Mucosa of gallbladder (tissue), 1 donor: ENCODE measurements at places on chromosomes 6 and 20.

- DNase-seq = no peak
Measured at GRCh38 chr6:115706324-115706723, 354.4 kb downstream of the FRK start.

DNA sequence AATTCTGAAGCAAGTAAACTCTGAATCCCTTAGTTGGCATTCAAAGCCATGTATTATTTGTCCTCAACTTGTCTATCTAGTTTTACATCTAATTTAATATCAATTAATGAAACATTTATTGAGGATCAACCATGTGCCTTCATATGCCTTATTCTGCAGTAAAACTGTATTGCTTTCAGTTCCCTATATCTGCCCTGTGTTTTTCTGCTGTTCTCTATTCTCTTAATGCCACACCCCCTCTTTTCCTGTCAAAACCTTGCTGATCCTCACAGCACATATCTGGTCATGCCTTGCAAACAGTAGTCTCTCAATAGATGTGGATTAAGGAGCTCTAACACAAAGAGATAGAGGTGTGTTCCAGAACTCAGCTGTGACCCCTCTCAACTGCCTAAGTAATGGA is 2.0 kb downstream of the FIG4 start:
- DNase-seq = no peak

GRCh38 chr6:90350689-90351554 is 54.3 kb upstream of the BACH2 start:
- no peak for DNase-seq

GRCh38 chr6:48249071-48249470 is 138.1 kb upstream of the PTCHD4 start:
- DNase-seq = no peak

DNA sequence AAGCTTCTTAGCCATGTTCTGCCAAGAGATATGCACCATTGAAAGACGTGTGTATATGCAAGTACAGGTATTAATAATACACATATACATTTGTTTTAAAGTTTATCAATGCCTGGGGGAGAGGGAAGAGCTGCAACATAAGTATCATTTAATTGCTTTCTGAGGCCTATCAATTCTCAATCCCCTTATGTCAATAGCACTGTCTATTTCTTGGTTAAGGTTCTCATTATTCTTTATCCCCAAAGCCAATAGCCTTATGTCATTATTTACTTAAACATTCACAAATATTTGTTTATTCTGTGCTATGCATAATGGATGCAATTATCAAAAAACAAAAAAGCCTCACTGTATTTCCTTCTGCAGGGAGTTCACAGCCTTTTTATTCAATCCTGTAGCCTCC is 350.3 kb upstream of the KCNQ5 start:
- DNase-seq = no peak

DNA sequence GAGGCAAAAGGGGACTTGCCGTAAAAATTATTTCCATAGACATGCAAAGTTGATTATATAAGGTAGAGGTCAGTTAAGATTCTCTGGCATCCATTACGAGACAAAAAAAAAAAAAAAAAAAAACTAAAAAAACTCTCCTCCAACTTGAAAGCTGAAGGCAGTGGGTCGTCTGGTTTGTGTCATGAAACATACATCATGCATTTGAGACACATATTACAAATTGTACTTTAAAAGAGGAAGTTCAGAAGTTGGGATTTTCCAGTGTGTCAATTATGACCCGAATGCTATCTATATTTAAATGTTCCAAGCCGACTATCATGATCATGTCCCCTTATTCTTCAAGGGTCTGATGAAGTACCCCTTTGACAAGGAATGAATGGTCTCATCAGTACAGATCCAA is 125.1 kb downstream of the ZNF217 start:
- DNase-seq = no peak

DNA sequence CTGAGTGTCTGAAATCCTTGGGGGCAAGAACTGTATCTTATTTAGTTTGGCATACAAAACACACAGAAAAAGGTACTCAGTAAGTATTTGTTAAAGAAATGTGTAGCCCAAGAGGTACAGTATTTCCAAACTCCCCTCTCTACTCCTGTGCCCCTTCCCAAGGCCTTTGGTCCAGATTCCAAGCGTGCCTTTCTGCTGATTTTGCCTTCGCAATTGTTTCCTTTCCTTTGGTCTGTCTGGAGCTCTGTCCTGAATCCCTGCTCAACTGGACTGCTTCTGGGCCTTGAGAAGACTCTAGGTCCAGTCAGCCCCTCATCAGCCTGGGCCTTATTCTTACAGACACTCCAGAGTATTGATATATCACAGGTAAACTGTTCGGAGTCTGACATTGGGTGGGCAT is 122.2 kb upstream of the SYNCRIP start:
- DNase-seq = no peak

GRCh38 chr6:38498805-38499445 is 140.8 kb downstream of the BTBD9 start:
- no peak for DNase-seq

DNA sequence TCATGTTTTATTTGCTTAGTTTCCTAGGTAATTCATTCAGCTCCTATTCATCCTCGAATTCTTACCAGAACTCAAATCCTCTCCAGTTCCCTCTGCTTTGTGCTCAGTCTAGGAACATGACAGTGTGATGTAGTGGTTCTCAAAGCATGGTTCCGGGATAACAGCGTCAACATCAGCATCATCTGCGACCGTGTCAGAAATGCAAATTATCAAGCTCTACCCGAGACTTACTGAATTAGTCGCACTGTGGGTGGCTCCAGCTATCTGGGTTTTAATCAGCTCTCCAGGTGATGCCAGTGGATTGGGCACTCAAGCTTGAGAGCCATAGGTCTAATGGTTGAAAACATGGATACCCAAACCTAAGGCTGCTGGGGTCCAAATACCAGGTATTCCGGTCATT is 7.7 kb upstream of the STK35 start:
- no peak for DNase-seq

- no peak for DNase-seq
Measured at GRCh38 chr6:17442196-17442595, 48.8 kb downstream of the CAP2 start.

- DNase-seq = no peak
Measured at GRCh38 chr6:34145161-34146020, 496 bp downstream of the GRM4 start.

DNA sequence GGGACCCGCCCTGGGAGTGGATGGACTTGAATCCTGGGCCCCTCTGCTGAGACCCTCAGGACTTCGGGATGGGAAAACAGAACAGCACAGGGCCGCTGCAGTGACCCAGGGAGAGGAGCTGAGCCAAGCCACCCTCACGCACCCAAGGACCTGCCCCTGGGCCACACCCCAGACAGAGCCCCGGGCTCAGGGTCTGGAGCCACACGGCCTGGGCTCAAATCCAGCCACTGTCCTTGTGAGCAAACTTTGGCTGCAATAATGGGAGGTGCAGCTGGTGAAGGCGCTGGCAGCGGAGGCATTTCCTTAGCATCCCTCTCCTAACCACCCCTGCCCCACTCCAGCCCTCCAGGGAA is 207.7 kb downstream of the PREX1 start:
- DNase-seq = no peak

DNA sequence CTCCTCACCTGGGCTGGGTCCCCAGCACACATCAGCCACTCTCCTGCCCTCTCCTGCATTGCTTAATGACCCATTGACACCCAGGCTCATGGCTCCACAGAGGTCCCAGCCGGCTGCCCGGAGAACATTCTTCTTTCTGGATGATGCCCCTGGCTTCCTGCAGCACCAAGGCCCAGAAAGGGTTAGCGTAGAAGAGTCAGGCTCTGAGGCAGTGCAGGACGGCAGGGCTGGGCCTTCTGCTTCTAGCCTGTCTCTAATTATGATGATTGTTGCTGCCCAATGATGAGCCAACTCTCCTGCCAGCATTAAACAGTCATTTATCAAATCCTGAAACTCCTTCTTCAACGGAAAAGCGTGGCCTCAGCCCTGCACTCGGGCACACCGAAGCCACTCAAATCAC is 66.4 kb downstream of the ZNF217 start:
- no peak for DNase-seq

- no peak for DNase-seq
Measured at GRCh38 chr6:25365154-25365553, 86.0 kb downstream of the CARMIL1 start.

- DNase-seq = no peak
Measured at GRCh38 chr6:36110050-36110449, 20.3 kb upstream of the MAPK13 start.
